ENCODE measurements at places on chromosomes 1 and 21.

DNA sequence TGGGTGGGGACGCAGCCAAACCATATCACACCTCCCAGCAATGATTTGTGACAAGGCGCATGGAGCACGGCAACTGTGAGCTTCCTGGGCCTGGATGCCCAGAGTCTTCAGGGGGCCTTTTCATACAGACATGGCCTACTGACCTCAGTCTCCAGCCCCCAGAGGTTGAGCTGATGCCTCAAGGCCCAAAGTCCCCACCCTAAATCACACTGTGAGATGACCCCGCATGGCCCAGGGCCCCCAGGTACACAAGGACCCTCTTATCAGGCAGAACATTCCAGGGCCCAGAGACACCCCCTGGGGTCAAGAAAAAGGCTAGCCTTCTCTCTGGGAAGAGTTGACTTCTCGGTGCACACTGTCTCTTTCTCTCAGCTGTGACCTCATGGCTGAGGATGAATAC is 179.7 kb upstream of the C1orf174 start:
- DNase-seq = no peak

DNA sequence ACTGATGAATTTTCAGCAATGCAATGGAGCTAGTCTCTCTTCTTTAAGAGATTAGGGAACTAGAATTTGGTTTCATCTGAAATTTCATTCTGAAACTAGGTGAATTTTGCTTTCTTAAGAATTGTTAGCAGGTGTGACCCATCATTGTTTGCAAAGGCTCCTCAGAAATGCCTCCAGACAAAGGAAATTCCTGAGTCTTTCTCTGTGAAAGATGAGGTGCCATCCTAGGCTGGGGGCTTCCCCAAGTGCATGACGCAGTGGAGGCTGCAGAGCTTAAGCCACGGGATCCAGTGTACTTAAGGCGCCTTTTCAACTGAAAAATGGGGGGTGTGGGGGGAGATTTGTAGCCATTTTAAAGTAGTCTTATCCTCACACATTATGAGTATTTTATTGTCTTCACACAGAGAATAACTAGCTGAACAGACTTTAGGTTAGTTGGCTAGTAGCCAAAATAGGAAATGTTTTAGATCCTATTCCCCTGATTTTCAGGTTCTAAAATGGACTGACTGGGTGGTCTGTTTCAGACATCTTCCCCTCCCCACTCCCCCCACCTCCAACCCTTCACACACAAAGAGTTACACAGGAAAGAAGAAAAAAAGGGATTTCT is 202.0 kb downstream of the NFIA start:
- DNase-seq = no peak

DNA sequence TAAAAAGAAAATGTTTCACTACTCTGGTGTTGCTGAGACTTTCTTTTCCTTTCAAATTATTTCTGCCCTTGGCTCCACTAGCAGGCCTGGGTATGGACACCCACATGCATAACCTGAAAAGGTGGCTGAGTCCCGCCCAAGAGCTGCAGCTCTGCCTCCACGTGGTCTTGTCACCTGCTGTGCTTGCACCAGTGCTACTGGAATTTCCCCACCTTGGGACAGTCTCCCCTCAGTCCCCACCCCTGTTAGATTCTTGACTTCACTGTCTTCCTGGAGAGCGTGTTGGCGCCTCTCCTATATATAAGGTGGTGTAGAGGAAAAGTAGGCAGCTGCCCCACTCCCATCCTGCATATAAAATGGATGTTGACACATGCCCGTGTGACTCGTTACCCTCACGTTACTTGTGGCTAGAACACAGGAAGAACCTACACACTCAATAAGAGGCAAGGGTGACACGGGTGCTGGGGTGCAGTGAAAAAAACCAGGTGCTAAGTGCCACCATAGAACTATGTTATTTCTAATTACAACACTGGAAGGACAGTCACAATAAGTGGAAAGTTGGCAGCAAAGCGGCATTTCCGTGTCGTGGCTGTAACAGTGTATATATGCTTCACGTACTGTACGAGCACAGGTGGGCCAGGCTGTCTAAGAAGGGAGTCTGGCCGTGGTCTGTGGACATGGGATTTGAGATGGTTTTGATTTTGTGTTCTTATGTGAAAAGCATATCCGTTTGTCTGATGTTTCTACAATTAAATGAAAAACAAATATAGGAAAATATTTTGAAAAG is 61.0 kb downstream of the POFUT2 start:
- DNase-seq = no peak

GRCh38 chr1:72724951-72725861 is 442.9 kb upstream of the NEGR1 start:
- no peak for DNase-seq

- DNase-seq = peak; percentile 93
Observed at GRCh38 chr1:16631248-16632043, 18.1 kb upstream of the NBPF1 start.
